ENCODE measurements at places on chromosomes 1 and 21. TPM values are rescaled to one million over a fixed set of nuclear protein-coding genes. Genes with fewer than 3 reads are reported as not detected.

DNA sequence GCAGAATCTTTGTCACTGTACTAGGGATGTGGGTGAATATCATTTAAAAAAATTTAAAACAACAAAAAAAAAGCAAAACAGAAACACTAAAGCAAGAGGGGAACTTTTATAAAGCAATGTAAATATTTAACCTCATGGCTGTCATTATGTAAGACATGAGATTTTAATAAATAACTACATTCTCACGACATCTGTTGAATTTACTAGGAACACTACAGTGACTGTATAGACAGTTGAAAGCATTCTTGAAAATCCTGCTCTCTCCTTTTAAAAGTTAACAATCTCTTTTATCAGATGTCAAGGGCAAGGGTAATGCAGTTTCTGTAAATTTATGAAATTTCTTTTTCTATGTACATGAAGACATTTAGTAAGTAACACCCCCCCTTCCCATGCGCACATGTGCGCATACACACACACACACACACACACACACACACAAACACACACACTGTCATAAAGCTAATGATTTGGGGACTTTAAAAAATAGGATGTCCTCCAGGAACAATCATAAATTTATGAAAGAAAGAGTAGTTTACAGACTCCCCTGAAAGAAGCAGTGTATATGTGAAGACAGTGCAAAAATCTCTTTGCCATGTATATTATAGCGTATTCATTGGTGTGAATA is 51.7 kb downstream of the PROX1 start:
- no peak for DNase-seq

DNA sequence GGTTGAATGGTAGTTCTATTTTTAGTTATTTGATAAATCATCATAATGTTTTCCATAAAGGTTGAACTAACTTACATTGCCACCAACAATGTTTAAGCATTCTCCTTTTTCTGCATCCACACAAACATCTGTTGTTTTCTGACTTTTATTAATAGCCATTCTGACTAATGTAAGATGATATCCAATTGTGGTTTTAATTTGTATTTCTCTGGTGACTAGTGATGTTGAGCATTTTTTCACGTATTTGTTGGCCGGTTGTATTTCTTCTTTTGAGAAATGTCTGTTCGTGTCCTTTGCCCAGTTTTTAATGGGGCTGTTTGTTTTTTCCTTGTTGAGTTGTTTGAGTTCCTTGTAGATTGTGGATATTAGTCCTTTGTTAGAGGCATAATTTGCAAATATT is 24.6 kb upstream of the SLC35F3 start:
- DNase-seq, result no peak

LRRC38 gene
- not detected for total RNA-seq

DNA sequence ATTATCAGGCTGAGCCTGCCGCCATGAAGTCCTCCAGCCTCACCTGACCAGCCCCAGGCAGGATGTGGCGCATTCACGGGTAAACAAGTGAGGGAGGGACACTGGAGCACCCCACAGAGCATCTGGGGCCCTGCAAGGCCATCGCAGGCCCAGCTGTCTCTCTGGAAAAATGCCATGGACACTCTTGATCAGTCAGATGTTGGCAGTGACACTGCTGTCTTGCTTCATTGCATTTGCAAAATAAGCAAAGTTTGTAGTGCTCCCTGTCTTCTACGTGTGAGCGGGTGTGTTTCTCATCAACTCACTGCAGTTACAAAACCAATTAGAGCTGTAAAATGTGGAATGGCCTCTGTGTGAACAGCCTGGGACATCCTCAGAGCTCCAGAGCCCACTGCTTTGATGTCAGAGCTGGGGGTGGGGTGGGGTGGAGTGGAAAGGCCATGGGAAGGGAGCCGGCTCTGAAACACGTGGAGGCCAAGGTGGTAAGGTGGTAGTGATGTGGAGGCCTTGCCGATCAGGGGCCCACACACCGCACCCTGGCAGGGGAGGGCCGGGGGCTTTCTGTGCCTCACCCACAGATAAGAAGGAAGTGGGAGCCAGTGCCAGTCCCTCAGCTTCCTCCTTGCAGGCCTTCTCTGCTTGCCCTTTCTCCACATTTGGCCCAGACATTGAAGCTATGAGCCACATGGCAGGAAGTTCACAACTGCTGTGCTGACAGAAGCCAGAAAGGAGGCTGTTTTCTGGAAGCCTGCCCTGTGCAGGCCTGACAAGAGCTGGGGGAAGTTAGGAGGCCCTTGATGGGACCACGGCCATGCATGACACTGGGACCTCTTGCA is 254.9 kb downstream of the RHOU start:
- DNase-seq, result no peak

FGR gene
- not detected for total RNA-seq

GRCh38 chr1:43004587-43005459 is 46.2 kb upstream of the SLC2A1 start:
- no peak for DNase-seq

DNA sequence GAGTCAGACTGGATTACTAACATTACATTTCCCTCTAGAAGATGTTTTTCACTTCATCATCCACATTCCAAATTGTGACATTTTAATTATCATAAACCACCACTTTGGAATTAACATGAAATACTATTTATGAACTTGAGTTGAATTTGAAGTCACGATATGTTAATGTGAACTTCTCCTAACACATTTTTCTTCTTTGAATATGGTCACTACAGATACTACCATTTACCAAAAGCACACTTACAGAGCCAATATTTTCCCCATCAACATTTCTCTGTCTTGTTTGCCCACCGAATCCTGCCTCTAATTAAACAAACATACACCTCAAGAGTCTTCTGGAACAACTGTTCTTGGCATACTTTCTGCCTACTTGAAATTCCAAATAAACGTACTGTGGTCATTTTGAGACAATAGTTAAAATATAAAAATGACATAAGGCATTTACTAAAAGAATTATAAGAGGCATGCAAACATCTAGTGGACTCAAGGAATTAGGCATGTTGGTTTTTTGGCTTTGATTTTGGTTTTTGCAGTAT is 177.4 kb downstream of the AKT3 start:
- no peak for DNase-seq

DNA sequence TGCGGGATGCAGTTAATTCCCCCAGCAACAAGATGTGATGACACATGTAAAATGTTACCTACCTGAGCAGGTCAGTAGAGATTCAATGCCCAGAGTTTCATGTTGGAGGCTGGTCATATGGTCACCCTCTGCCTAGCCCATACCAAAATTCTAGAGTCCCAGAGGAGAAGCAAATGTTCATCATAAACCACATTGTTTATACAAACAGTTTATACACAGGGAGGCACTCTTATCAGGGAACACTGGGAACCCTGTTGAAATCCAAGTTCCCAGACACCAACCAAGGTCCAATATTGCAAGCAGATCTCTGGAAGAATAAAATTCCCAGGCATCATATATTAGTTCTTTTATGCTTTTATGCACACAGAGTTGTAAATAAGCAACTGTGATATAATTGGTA is 10.5 kb downstream of the HAO2 start:
- no peak for DNase-seq

GRCh38 chr1:209756615-209757445 is 977 bp downstream of the TRAF3IP3 start:
- no peak for DNase-seq

DNA sequence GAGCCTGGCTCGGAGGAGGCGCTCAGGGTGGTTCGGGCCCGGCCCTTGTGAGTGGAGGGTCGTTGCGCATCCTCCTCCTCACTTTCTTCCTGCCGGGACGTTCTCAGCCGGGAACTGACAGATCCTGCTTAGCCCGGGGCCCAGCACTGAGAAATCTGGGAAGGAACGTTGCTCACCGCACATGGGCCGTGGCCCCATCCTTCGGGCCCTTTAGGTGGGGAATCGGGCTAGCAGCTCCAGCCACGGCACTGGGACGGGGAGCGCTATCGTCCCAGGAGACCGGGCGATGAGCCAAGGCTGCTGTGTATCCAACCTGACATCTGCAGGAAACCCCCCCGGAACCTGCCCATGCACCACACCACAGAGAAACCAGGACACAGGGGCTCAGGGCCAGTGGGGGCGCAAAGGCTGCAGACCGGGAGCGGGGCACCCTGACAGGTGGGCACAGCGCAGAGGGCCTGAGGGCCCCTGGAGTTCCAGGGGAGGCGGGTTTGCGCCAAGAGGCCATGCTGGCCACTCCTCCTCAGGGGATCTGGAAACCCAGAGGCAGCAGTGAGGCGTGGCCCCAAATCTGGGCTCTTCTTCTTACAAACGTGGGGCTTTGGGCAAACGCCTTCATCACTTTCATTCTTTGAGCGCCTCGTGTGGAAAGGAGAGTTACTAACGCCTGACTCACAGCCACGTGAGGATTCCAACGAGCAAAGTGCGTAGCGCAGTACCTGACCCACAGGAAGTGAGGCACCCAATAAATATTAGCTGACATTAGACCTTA is at the start of gene SH2D5:
Gene SH2D5, minus strand, starts transcription at position 116 of the 772 bp plus-strand sequence. CDS start 4,659 bp downstream, outside the sequence.
- peak; percentile 93 for DNase-seq

DNA sequence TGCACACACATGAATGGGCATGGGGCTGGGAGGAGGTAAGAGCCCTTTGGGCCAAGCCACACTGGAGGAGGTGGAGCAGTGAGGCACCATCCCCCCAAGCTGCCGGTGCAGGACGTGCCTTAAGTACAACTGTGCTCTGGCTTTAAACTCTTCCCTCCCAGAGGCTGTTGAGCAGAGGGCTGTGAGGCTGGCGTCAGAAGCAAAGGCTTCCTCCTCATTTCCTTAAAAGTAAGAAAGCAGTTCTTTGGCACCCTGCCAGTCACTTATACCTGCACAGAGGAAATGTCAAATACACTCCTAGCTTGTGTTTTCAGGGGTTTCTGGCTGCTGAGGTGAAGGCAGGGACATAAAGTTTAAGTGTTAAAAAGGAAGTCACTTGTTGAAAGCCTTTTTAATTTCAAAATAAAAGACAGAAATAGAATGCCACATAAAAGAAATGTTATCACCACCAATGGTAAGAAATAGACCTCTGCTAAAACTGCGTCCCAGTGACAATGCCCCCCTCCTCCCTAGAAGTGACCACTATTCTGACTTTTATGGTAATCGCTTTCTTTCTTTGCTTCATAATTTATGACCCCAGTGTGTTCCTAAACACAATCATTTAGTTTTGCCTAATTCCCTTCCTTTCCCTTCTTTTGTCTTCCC is 33.0 kb downstream of the LAMC2 start:
- no peak for DNase-seq

DNA sequence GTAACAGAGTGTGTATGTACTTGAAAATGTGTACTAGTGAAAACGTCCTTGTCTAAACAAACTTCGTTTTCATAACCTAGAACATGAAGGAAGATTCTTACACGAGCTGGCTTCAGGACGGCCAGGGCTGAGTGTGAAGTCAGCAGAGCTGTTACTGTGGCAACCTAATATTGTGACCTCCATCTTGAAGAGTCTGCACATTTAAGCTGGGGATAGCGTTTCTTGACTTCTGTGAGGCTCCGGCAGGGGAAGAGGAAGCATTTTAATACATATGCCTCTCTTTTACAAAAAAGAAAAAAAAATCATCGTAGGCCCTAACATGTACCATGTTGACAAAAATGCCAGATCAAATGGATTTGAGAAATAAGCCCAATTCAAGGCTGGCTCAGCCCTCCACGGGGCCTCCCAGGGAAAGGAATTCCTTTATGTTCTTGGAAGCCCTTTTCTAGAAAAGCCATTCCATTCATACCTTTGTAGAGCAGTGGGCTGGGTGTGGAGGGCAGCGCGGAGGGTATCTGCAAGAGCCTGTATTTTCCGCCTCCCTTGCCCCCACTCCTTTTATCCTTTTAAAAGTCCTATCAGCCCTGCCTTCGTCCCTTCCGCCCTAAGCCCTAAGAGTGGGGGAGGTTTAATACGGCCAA is 51.1 kb downstream of the SIM2 start:
- no peak for DNase-seq

BMP8B gene
- 2.4 TPM for total RNA-seq

ADCY10 gene
- 0.28 TPM for total RNA-seq

All from PC-9 (cell line).